Aortic smooth muscle cell (primary cell): ENCODE measurements at places on chromosomes 3 and 15. TPM values are rescaled to one million over a fixed set of nuclear protein-coding genes. Genes with fewer than 3 reads are reported as not detected.

Gene DNAH12
- total RNA-seq: under 0.01 and 0.12 TPM in 2 replicates

Gene FBLN2
- 461 and 547 TPM in 2 replicates for total RNA-seq

Gene SUSD5
- total RNA-seq: 4.8 and 6.1 TPM in 2 replicates

Gene BTBD1
- 101 and 113 TPM in 2 replicates for total RNA-seq

Gene CHRM5
- under 0.01 TPM in 1 of 2 replicates, not detected in the other for total RNA-seq

Gene CPNE9
- not detected in 2 replicates for total RNA-seq

Gene INKA1
- total RNA-seq: 8.7 and 20.5 TPM in 2 replicates

Gene COL6A6
- total RNA-seq: 0.40 and 4.1 TPM in 2 replicates

Gene IGSF10
- total RNA-seq: 1.7 and 2.0 TPM in 2 replicates

Gene FSIP1
- total RNA-seq: 1.2 and 1.5 TPM in 2 replicates

Gene FOXB1
- total RNA-seq: not detected in 2 replicates

Gene ISL2
- 0.12 and 0.26 TPM in 2 replicates for total RNA-seq

Gene RBPMS2
- under 0.01 TPM in 1 of 2 replicates, not detected in the other for total RNA-seq

Gene USP19
- total RNA-seq: 37.3 and 40.2 TPM in 2 replicates

Gene GAP43
- 5.9 and 9.9 TPM in 2 replicates for total RNA-seq

Gene CHRNA5
- 0.13 and 0.31 TPM in 2 replicates for total RNA-seq

Gene RTP3
- total RNA-seq: not detected in 2 replicates

Gene C3orf70
- total RNA-seq: 0.99 and 2.0 TPM in 2 replicates

Gene DOCK3
- 0.25 and 0.53 TPM in 2 replicates for total RNA-seq

Gene DUOXA2
- total RNA-seq: not detected in 2 replicates

Gene CGNL1
- 3.3 and 9.5 TPM in 2 replicates for total RNA-seq

Gene GCSAM
- not detected in 2 replicates for total RNA-seq

Gene MAGI1
- 10.6 and 11.0 TPM in 2 replicates for total RNA-seq

Gene IL17RB
- total RNA-seq: not detected in 2 replicates

Gene SCAANT1
- not detected in 2 replicates for total RNA-seq

Gene CIDEC
- total RNA-seq: not detected in 2 replicates

Gene CAMK2N2
- 0.50 and 0.66 TPM in 2 replicates for total RNA-seq

Gene SLC22A13
- 0.13 and 0.31 TPM in 2 replicates for total RNA-seq
